ENCODE measurements at places on chromosomes 11 and 22.

DNA sequence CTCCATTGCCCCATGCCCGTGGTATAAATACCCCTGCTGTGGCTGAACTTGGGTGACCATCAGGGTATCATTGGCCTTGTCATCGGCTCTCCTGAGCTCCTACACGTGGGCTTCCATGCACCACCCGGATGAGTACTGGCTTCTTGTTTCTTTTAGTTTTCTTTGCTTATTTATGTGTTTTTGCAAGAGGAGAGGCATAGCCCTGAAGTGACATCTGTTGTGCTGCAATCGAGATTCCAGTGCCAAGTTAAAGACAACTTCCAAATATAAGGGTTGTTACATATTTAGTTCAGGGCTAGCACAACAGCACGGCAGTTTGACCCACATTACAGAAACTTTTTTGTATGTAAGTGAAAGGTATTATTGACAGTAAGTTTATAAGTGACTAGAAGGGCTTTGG, 1087.1 kb downstream of the TBC1D22A start:
- DNase-seq, result no peak

GRCh38 chr11:72627594-72628281, 46.5 kb downstream of the PDE2A start:
- DNase-seq, result no peak

DNA sequence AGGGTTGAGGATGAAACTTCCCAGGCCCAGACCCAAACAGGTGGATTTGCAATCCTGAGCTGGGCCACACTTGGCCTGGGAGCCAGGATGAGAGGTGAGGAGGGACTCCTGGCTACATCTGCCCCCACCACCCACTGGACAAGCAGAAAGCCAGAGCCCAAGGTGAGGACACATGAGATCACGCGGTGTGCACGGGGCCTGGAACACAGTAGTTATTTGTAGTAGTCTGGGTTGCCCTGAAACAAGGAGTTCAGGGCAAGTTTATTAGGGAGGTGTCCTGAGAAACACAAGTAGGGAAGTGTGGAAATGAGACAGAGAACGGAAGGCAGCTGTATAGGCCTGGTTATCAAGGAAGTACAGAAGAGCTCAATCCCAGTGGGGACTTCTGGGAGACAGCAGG, 647 bp upstream of the SEC14L6 start:
- no peak for DNase-seq

GRCh38 chr11:126146454-126147192, 64.8 kb downstream of the RPUSD4 start:
- DNase-seq, result no peak

- DNase-seq, result no peak
Measured at GRCh38 chr11:123193742-123194141, 1.3 kb downstream of the CLMP start.

DNA sequence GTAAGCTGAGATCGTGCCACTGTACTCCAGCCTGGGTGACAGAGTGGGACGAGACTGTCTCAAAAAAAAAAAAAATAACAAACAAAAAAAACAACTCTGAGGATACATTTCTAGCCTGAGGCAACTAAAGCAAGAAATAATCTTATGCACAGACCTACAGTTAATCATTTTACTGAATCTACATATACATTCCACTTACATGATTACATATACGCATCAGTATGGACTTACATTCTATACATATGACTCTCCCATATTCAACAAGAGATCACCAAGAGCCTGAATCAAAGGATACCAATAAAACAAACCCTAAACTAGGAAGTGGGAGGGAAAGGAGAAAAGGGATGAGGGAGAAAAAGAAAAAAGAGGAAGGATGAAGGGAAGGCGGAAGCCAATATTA, 1.1 kb downstream of the ALG8 start:
- DNase-seq, result no peak

GRCh38 chr11:92845805-92846204, 123.6 kb upstream of the MTNR1B start:
- DNase-seq, result no peak

- DNase-seq, result no peak
Measured at GRCh38 chr11:86978247-86978646, 23.1 kb upstream of the FZD4 start.

GRCh38 chr11:122616718-122617117, 38.8 kb upstream of the UBASH3B start:
- DNase-seq, result no peak

DNA sequence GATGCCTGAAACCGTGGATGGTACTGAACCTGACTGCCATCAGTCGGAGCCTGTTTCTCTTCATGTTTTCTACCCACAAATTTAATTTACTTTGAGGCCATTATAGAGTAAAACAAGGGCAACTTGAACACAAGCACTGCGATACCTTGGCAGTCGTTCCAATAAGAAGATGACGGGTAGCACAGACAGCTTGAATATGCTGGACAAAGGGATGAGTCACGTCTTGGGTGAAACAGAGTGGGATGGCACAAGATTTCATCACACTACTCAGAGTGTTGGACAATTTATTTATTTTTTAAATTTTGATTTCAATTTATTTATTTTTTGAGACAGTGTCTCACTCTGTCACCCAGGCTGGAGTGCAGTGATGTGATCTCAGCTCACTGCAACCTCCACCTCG, 5.7 kb downstream of the DIXDC1 start:
- DNase-seq, result no peak

GRCh38 chr11:46858920-46859546, 13.0 kb upstream of the CKAP5 start:
- DNase-seq, result no peak

DNA sequence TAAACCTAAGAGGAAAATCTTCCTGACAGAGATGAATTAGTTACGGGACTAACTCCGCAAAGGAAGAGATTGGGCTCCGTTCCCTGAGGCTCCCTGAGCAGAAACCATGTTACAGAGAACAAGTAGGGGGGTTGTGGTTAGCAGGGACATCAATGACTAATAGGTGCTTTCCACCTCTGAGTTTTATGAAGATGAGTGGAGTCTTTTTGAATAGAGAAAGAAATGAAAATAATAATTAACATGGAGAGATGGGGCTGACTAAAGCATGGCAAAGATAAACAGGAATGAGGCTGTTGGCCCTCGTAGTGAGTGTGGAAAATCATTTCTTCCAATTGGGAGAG, 47.5 kb upstream of the PICALM start:
- no peak for DNase-seq

DNA sequence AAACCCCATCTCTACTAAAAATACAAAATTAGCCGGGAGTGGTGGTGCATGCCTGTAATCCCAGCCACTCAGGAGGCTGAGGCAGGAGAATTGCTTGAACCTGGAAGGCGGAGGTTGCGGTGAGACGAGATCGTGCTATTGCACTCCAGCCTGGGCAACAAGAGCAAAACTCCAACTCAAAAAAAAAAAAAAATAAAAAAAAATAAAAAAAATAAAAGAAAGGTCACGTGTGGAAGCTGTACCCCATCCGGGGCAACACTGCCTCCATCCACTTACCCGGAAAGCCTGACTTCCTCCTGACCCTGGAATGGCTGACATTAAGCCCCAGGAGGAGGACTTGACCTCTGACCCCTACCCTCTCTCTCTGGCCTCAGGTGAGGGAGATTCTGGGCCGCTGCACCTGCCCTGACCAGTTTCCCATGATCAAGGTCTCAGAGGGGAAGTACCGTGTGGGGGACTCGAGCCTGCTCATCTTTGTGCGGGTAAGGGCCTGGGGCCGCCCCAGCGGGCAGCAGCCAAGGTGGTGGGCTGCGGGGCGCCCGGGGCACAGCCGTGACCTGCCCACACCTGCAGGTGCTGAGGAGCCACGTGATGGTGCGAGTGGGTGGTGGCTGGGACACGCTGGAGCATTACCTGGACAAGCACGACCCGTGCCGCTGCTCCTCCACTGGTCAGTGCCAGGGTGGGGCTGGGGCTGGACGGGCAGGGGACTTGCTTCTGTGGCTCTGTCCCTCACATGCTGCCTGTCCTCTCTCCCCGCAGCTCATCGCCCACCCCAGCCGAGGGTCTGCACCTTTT, 3.8 kb downstream of the GAS2L1 start:
- no peak for DNase-seq

GRCh38 chr11:111176603-111177002, 68.9 kb upstream of the POU2AF2 start:
- no peak for DNase-seq

- no peak for DNase-seq
Measured at GRCh38 chr11:96869207-96869606, 479.4 kb downstream of the JRKL start.

DNA sequence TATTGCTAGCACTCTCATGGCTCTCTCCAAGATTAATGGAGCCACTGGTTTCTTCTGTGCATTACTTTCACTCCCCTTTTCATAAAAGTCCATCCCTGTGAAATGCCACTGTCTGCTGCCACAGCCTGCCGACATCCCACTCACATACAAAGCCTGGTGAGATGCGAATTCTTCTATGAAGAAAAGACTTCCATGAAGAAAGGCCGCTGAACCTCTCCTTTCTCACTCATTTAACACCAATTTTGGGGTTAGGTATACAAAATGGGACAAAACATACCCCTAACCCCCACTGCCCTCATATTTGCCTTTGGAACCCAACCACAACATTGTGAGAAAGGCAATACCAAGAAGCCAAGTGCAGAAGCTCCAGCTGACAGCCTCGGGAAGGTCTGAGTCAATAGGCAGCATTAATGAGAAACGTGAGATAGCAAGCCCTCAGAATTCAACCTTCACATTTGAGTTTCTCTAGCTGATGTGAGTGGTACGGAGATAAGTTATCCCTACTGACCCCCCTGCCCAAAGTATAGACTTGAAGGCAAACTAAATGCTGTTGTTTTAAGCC, 156.4 kb downstream of the ATG16L2 start:
- DNase-seq, result no peak

All from NCI-H1436 treated with DMSO at 0.1 percent for 48 hours (cell line).